ENCODE measurements at places on chromosomes 12 and 14.

DNA sequence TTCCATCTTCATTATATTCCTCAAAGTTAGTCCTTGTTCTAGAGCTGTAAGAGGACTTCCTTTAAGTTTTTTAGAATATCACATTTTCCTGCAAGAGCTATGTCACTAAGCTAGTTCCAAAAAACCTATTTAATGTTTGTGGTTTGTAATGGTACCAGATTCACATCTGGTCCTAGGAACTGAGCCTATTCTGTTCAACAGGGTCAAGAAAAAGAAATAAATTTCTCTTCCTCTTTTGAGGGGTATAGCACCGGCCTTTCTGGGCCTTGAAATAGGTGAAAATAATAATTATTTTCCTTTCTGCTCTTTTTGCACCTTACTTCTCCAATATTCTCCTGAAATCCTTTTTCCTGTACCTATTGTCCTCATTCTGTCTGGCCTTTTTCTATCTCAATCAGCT, 3.6 kb upstream of the STXBP6 start:
- DNase-seq = no peak

- DNase-seq = no peak
Observed at GRCh38 chr12:51722431-51722830, 126.1 kb downstream of the FIGNL2 start.

- no peak for DNase-seq
Observed at GRCh38 chr14:35878272-35879150, 52.4 kb downstream of the BRMS1L start.

GRCh38 chr12:71160585-71160984, 2.8 kb upstream of the TSPAN8 start:
- no peak for DNase-seq

- no peak for DNase-seq
Observed at GRCh38 chr14:56549721-56550120, 29.9 kb upstream of the TMEM260 start.

DNA sequence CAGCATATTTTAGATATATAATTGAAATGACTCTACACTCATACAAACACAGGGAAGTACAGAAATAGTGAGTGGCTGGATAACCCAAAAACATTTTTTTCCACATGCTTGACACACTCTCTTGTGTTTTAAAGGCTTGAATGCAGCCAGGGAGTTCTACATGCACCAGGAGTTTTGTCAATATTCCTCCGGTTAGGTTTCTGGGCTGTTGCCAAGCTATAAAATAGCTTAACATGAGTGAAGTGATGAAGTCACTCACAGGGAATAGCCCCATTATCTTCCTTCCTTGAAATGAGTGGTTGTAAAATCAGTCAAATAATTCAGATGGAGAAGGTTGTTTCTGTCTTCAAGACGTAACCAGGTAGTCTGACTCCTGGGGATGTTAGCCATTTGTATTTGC, 582.7 kb downstream of the SLC6A15 start:
- DNase-seq = no peak

DNA sequence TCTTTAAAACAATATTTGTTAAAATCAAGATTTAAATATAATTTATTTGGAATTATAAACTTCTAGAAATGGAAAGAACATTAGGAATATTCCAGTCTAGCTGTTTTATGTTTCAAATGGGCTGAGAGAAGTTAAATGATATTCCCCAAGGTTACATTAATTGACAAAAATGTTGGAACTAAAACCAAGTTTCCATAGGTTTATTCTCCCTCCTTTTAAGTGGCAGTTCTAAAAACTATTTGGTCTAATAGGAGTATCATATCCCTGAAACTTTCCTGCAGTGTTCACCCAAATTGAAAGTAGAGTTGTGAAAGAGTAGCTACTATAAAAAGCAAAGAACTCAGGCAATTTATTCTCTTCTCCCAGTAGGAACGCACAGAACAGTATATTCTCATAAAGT, 1185.5 kb downstream of the LRFN5 start:
- DNase-seq = no peak

DNA sequence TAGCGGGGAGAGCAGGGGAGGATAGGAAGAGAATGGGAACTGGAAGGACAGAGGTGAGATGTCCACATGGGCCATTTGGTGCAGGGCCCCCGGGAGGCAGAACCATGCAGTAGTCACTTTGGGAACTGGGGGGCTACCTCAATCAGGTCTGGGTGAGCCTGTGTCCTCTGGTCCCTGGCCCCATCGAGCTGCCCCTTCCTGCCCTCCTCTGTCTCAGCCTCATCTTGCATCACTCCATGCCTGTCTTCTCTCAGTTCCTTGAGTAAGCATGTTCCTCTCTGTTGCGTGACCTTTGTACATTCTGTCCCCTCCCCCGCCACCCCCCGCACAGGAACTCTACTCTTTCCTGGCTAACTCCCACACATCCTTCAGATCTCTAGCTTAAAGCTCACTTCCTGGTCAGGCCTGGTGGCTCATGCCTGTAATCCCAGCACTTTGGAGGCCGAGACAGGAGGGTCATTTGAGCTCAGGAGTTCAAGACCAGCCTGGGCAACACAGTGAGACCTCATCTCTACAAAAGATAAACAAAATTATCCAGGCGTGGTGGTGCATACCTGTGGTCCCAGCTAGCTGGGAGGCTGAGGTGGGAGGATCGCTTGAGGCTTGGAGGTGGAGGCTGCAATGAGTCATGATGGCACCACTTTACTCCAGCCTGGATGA, 23.2 kb downstream of the FOS start:
- no peak for DNase-seq

DNA sequence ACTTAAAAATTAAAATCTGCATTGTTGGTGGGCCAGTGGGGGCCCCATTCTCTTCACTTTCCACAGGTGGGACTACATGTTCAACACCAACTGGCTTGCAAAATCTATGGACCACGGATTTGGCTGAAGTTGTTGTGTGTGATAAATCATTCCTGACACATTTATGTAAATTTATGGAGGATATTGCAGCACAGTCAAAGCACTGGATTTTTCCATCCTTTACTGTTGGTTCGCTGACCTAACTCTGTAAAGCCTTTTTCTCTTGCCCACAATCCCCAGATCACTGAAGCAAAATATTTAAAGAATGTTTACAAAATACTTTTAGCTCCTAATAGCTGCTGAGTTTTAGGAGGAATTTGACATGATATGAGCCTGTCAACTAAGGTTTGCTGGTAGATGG, 219.7 kb upstream of the PRICKLE1 start:
- DNase-seq = no peak

GRCh38 chr12:131643631-131644452, 67.0 kb upstream of the SFSWAP start:
- DNase-seq = no peak

Measured in stimulated activated CD8-positive, alpha-beta memory T cell treated with anti-CD3 and anti-CD28 coated beads, Interleukin-4, amount 100 ng/mL, for 4 hours (primary cell).